Activated CD8-positive, alpha-beta memory T cell treated with anti-CD3 and anti-CD28 coated beads, Interleukin-2, amount 10 ng/mL, durations not matched to agents 7 days and 5 days (primary cell): ENCODE measurements at places on chromosomes 7 and 10. TPM values are rescaled to one million over a fixed set of nuclear protein-coding genes. Genes with fewer than 3 reads are reported as not detected.

DNA sequence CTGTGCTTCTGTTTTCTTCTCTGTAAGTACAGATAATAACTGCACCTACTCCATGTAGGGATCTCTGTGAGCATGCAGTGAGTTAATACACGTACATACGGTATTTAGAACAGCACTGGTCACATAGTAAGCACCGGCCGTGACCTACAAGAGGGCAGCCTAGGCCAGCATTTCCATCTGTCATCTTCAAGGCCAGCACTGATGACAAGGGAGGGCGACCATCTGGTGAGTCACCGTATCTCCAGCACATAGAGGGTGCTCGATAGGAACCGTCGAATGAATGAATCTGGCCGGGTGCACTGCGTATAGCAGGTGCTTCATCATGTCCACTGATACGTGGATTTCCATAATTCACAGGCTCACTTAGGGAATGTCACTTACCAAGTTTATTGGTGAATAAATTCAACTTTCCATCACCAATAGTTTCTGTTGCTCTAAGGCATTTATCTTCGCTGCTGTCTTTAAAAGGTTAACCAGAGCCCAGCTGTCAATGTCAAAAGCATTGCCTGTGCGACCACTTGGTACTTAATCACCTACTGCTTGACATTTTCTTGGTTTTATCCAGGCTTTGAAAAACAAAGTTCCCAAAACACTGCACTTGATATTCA is 8.3 kb downstream of the NOD1 start:
- peaks cover 71% of the 10 kb centered on the region for H3K4me1 ChIP-seq
- H3K27ac ChIP-seq = no peak overlapping the region
- no peak overlapping the region for H3K4me3 ChIP-seq

DNA sequence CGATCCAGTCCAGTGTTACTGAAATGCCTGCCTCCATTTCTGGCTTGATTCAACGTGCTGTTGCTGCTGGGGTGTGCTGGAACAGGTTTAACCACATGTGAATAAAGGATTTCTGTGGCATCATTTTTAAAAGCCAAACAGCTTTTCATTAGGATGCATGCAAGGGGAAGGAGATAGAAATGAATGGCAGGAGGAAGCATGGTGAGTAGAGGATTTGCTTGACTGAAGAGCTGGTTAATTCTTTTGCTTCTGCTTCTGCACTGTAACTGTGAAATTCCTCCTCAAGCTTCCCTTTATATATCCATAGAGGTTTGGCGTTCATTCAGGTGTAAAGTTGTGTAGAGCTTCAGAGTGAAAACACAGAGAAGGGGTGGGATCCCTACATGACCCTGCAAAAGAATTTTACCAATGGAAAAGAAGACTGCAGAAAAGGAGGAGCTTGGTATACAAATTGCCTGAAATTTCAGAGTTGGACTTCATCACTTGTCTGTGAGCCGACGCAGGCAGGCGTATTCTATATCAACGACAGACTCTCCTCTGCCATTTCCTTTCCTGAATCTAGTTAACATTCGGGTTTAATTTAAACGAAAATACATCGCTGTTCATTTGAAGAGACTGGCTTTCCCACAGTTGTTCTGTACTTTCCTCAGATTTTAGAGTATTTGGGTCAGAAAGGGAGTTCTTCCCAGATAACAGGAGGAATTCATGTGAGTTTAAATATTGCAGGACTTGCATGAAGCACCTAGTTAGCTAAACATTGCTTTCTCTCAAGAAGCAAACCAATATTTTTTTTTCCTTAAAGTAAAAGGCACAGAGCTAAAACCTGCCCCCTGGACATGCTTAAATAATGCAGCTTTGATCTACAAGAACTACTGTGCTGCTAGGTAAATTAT is at the start of gene SOSTDC1:
Gene SOSTDC1, minus strand, starts transcription at position 270 of the 893 bp plus-strand sequence. Its CDS starts 70 bp downstream, at position 200.
- H3K4me1 ChIP-seq = no peaks in the 10 kb centered on the region
- no peak within 1 kb of the TSS for H3K27ac ChIP-seq
- no peak within 1 kb of the TSS for H3K4me3 ChIP-seq

DNA sequence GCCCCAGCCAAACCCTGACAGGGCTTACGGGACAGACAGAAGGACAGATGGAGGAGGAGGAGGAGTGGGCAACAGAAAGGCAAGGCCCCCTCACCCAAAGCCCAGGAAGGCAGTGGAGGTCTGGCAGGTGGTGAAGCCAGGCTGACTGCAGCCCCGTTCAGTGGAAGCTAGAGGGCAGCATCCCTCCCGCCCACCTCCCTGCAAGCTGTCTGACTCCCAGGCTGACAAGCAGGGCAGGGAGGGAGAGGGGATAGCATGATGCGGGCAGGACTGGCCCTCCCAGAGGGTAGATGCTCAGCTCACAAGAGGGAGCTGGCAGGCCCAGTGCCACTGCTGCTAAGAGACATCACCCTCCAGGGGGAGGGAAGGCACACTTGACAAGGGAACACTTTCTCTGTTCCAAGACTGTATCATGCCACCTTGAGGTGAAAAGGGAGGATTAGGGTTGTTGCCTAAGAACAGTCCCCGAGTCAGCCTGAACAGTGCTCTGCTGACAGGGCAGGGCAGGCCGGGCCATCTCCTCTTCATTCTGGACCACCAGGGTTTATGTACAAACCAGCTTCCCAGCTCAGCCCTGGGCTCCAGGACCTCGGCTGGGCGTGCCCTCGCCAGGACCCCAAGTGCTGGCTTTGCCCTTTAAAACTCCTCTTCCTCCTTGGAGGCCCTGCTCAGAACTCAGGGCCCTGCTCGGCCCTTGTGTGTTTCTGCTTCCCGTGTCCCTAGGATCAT is 61.8 kb downstream of the RASGEF1A start:
- peaks cover 8% of the 10 kb centered on the region for H3K4me1 ChIP-seq
- DNase-seq = peak; percentile 78
- no peaks in the 10 kb centered on the region for H3K36me3 ChIP-seq
- no peaks in the 10 kb centered on the region for H3K27me3 ChIP-seq

- no peak for DNase-seq
- peaks cover 5% of the 10 kb centered on the region for H3K4me1 ChIP-seq
- peaks cover 94% of the 10 kb centered on the region for H3K27me3 ChIP-seq
- peak within 1 kb of the TSS; percentile 29 for H3K27ac ChIP-seq
- H3K4me3 ChIP-seq = peak within 1 kb of the TSS; percentile 52
Observed at GRCh38 chr7:35253710-35254495, at the start of gene TBX20. Gene TBX20 (minus strand): TSS chr7:35254100. CDS start chr7:35253620, 480 bp downstream.

C10orf67 gene
- total RNA-seq = not detected

ORAI2 gene
- 58.1 TPM for total RNA-seq

IFIT5 gene
- 40.3 TPM for total RNA-seq

DNA sequence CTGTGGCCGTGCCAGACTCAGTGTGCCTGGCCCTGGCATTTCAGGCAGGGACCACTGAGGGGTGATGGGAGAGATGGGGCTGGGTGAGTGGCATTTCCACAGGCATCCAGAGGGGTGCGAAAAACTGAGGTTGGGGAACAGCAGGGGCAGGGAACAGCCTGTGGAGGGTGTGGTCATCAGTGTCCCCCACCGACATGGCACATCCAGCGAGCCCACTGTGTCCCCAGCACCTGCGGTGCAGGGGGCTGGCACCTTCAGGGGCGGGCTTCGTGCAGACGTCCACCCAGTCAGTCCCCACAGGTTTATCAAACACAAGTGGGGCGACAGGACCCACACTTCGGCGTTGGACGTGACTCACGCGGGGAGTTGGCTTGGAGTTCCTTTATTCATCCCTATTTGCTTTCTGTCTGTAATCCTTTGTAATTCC is 14.8 kb downstream of the CUX1 start:
- H3K4me1 ChIP-seq = no peaks in the 10 kb centered on the region
- no peaks in the 10 kb centered on the region for H3K27me3 ChIP-seq
- peaks cover 3% of the 10 kb centered on the region for H3K36me3 ChIP-seq
- H3K27ac ChIP-seq = no peak overlapping the region
- H3K4me3 ChIP-seq = no peak overlapping the region

GNGT1 gene
- not detected for total RNA-seq

ICA1 gene
- total RNA-seq = 2.7 TPM

KCNMA1 gene
- total RNA-seq = 0.55 TPM

CCDC172 gene
- not detected for total RNA-seq

PAPOLB gene
- not detected for total RNA-seq

DNA sequence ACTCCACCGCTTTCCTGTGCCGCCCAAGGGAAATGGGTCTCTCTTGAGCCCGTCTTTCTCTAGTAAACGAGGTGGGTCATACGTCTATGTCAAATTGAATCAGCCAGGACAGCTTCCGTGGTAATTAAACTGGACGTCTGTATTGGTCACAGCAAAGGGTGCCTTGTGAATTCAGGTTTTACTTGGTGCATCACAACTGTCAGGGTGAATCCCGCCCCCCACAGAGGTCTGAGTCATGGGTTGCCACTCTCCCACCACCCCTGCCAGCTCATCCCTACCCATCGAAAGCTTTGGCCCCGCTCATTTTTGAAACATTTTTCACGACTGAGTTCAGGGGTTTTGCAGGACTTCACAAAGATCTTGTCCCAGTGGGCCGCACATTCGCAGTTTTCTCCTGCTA is 8.0 kb upstream of the SP8 start:
- H3K27ac ChIP-seq = no peak overlapping the region
- peaks cover 84% of the 10 kb centered on the region for H3K27me3 ChIP-seq
- H3K4me3 ChIP-seq = no peak overlapping the region
- H3K4me1 ChIP-seq = peaks cover 18% of the 10 kb centered on the region

TMEM229A gene
- not detected for total RNA-seq

DNA sequence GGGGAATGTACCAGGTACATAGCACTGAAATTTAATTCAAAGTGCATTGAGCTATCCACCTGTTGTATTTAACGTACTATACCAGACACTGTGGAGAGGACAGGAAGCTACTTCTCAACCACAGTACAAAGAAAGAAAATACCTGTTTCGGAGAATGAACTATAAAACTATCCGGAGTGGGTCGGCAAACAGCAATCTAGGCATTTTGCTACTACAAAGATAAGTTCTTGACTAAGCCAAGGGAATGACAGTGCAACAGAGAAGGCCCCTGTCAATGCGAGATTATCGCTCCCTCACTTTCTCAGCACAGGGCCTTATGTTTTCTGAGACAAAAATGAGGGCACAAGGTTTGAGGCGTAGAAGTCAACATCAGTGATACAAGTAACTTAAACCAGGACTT is 27.4 kb downstream of the SFMBT2 start:
- no peak for DNase-seq
- peaks cover 39% of the 10 kb centered on the region for H3K36me3 ChIP-seq
- H3K4me1 ChIP-seq = peaks cover 56% of the 10 kb centered on the region
- no peaks in the 10 kb centered on the region for H3K27me3 ChIP-seq
- no peak overlapping the region for H3K27ac ChIP-seq

DNA sequence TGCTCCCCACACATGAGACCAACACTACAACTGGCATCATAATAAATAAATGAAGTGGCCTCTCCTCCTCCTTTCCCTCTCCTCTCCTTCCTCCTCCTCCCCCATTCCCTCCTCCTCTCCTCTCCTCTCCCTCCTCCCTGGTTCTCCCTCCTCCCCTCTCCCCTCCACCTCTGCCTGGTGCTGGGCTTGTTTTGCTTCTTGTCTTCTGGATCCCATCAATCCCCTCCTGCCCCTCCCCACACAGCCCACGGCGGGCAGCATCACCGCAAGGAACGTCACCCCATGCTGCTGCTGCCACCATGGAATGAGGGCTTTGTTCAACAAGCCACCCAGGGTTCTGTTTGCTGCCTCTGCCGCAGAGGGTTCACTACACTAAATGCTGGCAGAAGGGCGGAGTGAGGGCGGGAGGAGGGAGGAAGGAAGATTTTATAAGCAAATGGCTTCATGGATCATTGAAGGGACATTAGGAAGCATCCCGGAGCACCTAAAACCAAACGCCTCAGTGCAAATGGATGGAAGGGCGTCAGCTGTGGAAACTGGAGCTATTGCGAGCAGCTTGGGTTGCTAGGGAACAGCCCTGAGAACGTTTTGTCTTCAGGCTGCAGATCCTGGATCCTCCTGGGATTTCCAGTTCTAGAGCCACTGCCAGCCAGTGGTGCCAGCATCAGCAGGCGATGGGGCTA is 379.7 kb upstream of the ZMIZ1 start:
- DNase-seq = no peak
- H3K27me3 ChIP-seq = no peaks in the 10 kb centered on the region
- H3K4me1 ChIP-seq = no peaks in the 10 kb centered on the region
- H3K36me3 ChIP-seq = no peaks in the 10 kb centered on the region
- no peak overlapping the region for H3K27ac ChIP-seq
- no peak overlapping the region for H3K4me3 ChIP-seq

GRCh38 chr7:93040355-93040754 is 77.4 kb downstream of the SAMD9 start:
- H3K4me1 ChIP-seq = peaks cover 32% of the 10 kb centered on the region
- H3K36me3 ChIP-seq = peaks cover 15% of the 10 kb centered on the region
- H3K27ac ChIP-seq = no peak overlapping the region
- DNase-seq = no peak
- H3K27me3 ChIP-seq = no peaks in the 10 kb centered on the region

PPP1R17 gene
- total RNA-seq = not detected

- H3K27me3 ChIP-seq = no peaks in the 10 kb centered on the region
- H3K4me3 ChIP-seq = no peak overlapping the region
- no peaks in the 10 kb centered on the region for H3K36me3 ChIP-seq
- H3K27ac ChIP-seq = no peak overlapping the region
- no peak for DNase-seq
Observed at GRCh38 chr7:80053124-80053523, 81.5 kb upstream of the GNAI1 start.

DNA sequence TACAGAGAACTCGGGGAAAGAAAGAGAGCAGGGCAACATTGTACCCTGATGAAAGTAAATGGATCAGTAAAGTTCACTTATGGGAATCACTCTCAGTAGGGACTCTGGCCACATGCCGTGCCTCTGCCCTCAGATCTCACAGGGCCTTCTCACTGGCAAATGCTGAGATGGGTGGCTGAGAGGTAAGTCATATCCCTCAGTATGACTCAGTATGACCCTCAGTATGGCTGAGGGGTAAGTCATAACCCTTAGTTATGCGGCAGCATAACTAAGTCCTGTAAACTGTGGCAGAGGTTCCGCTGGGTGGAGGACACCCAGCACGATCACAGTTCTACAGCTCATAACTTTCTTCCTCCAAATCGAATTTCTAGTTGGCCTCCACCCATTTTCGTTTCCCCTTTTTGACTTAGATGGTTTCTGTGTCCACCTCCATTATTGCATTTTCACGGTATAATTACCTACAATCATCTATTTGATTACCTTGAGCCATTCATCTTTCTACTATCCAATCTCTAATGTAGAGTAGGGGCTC is 26.5 kb upstream of the WNT16 start:
- no peaks in the 10 kb centered on the region for H3K4me1 ChIP-seq
- DNase-seq = no peak
- no peak overlapping the region for H3K4me3 ChIP-seq

ALOX5 gene
- total RNA-seq = 1.9 TPM

DNA sequence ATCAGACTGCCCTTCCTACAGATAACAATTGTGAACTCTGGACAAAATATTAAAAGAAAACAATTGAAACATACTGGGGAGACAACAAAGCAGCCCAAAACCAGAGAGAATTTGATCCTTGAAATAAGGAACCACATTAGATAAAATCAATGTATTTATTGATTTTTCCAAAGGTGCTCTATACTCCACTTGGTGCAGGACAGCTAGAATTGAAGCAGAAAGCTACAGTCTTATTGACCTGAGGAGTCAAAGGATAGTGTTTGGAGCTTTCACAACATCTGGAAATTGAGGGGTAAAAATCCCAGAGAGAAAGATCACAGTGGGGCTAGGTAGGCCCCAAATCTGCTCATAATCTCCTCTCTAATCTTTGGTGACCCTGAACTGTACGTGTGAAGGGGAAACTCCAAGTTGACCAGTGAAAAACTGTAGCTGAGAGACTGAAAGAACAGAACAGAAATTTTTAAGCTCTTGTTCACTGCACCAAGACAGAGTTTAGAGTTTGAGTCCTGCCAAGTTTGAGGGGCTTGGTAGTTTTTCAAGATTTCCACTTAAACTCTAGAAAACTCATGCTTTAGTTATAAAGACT is 70.2 kb downstream of the SAMD9 start:
- H3K4me1 ChIP-seq = peaks cover 11% of the 10 kb centered on the region
- DNase-seq = no peak
- H3K36me3 ChIP-seq = peaks cover 4% of the 10 kb centered on the region
- no peak overlapping the region for H3K4me3 ChIP-seq
- no peak overlapping the region for H3K27ac ChIP-seq

CUEDC2 gene
- total RNA-seq = 78.2 TPM
